ENCODE measurements at places on chromosomes 3 and 15. TPM values are rescaled to one million over a fixed set of nuclear protein-coding genes. Genes with fewer than 3 reads are reported as not detected.

DNA sequence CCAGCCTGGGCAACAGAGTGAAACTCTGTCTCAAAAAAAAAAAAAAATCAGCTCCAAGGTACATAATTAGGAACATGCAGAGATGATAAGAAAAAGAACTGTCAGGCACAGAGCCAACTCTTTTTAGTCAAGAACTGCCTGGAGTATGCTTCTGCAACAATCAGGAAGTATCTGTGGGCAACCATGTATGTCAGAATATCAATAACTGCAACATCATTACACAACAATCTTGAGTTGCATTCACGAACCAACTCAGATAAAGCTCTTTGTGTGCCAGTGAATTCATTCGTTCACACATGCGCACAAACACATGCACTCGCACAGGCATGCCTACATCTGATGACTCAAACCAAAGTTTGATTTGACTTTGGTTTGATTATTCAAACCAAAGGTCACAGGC, 32.1 kb downstream of the EFHB start:
- DNase-seq: no peak

DNA sequence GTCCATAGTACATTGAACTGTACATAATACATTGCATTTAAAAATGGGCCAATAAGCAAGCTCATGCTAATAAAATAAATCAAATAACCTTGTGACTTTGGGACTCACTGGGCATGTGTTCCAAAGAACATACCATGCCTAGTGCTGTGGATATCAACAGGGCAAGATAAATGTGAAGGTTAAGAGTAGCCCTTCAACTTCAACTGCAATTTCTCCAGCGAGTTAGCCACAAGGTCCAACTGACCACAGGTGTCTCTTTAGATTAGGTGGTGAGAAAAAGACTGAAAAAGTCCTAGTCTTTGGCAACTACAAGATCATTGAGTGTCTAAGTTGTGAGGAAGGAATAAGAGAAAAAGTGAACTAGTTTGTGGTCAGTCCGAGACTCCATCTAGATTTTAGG, 78.3 kb upstream of the ATP11B start:
- DNase-seq: no peak

The HTR3E gene
- not detected for total RNA-seq

GRCh38 chr15:75639191-75639708, 774 bp downstream of the IMP3 start:
- DNase-seq: no peak

DNA sequence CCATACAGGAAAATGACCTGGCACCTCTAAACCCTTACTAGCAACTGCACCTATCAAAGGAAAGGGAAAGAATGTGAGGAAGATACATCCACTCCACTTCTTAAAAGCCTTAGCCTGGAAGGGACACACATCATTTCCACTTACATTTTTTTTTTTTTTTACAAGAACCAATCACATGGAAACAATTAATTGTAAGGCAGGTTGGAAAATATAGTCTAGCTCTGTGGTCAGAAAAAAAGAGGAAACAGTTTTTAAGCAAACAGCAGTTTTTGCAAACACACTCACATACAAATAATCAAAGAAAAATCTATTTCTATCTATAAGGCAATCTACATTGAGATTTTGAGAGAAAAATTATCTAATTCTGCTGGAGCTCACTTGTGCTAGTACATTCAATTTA, 98.9 kb upstream of the SPRED1 start:
- DNase-seq: no peak

The POLG gene
- 64.3 TPM for total RNA-seq

All from sciatic nerve (tissue), 2 donors.